ENCODE measurements at places on chromosomes 7 and 10.

- DNase-seq, result no peak
Observed at GRCh38 chr7:19247017-19247416, 101.8 kb upstream of the FERD3L start.

DNA sequence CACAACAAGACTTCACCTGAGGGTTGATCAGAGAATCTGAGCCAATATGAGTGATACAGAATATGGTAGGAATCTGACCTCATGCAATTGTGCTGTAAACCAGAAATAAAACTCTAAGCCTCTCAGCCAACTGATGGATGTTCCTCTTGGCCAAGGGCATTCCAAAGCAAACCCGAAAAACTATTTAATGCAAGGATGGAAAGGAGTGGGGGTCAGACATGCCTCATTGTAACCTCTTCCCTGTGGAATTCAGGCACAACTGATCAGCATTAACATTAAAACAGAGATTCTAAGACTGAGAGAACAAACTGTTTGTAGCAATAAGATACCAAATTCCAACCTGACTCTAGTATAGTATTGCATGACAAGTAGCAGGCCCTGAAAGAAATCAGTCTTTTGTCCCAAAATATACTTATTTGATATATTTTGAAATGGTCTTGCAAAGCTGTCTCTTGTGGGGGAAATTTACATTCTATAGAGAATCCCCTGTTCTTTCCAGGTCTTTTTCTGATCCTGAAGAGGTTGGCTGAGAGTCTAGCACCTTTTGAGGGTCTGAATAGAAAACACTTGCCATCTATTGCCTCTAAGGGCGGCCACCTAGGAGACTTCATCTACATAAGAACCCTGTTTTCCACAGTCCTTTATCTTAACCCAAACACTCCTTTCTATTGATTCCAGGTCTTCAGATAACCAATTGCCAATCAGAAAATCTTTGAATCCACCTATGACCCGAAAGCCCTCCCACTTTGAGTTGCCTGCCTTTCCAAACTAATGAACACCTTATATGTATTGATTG, 50.4 kb upstream of the WDR11 start:
- DNase-seq, result no peak

DNA sequence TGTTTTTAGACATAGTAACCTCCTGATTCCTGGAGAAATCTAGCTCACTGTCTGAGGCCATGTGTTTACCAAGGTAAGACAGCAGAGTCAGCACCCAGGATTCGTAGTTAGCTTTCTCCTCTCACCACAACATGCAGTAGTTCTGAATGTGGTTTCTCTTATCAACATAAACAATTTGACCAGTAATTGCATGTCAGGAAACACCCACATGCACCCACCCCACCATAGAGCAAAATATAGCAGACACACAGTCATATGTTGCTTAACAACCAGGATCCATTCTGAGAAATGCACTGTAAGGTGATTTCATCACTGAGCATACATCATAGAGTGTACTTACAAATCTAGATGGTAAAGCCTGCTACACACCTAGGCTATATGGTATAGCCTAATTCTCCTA, 1004.0 kb downstream of the ANKRD7 start:
- DNase-seq, result no peak

DNA sequence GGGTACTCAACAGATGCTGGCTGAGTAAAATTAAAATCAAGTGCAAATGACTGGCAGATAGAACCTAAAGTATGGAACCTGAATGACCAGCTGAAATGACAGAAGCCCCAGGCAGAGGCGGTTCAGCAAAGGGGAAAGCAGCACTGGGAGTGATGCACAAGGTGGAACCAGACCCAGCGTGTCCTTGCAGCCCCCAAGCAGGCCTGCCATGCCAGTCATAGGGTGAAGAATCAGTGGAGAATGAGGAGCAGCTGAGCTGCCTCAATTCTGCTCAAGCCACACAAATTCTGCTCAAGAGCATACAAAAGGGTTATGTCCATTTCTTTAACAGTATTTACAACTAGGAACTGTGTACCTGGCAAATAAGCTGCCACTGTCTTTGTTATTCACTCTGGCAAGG, 8.7 kb downstream of the ACTR1A start:
- DNase-seq, result no peak

DNA sequence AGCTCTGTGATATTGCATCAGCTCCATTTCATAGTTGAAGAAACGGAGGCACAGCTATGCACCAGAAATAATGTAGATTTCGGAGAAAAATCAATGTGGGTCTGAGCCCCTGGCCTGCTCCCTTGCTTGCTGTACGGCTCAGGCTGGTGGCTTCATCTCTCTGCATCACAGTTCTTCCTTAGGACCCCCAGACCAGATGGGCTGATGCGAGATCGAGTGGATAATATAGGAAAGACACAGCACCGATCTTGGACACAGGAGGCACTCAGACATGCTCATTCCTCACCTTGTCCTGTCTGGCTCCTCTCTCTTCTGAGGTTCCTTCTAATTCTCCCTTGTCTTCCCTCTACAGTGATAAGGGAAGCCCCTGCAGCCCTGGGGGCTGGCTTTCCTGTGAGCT, 365.9 kb upstream of the ZMIZ1 start:
- no peak for DNase-seq

DNA sequence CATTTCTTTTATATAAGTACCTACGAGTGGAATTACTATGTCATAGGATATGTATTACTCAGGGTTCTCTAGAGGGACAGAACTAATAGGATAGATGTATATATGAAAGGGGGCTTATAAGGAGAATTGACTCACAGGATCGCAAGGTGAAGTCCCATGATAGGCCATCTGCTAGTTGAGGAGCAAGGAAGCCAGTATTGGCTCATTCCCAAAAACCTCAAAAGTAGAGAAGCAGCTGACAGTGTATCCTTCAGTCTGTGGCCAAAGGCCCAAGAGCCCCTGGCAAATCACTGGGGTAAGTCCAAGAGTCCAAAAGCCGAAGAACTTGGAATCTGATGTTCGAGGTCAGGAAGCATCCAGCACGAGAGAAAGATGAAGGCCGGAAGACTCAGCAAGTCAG, 59.8 kb downstream of the GALNT17 start:
- no peak for DNase-seq

GRCh38 chr10:7891634-7892033, 73.3 kb downstream of the TAF3 start:
- no peak for DNase-seq

- no peak for DNase-seq
Observed at GRCh38 chr7:45359776-45360175, 202.2 kb downstream of the RAMP3 start.

GRCh38 chr7:51543801-51544553, 227.4 kb upstream of the COBL start:
- DNase-seq, result no peak

GRCh38 chr7:5665094-5666025, 116.1 kb downstream of the RNF216 start:
- peak; percentile 78 for DNase-seq

- DNase-seq, result no peak
Observed at GRCh38 chr7:148704970-148705369, 6.3 kb downstream of the CUL1 start.

DNA sequence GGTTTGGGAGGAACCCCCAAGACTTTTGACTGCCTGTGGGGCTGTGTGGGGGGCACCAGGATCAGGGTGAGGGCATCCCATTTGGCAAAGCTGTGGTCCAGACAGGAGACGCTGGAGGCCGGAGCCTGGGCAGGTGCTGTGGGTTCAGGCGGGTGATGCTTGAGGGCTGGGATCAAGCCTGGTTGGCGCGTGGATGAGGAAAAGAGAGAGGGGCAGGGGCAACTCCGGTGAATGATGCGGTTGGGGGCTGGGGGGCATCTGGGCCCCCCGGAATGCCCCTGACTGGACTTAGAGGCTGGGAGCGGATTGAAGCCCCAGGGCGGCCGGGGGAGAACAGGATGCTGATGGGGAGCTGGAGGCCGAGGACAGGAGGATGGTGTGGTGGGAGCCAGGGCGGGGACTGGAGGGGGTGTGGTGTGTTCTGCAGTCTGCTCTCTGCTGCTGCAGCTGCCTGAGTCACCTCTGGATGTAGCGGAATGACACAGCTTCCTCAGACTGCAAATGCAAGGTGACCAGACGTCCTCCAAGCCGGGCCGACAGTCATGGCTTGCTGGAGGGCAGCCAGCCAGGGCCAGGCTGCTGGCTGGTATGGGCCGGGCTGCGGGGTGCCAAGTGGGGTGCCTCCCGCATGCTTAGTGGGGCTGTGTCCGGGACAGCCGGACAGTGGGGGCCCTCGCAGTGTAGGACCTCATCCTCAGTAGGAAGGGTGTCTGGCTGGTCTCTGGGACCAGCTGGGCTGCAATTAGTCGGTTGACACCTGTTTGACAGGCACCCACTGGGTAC, 3.2 kb downstream of the MAFK start:
- peak; percentile 95 for DNase-seq

- DNase-seq, result no peak
Observed at GRCh38 chr7:24406053-24406788, 122.2 kb downstream of the NPY start.

DNA sequence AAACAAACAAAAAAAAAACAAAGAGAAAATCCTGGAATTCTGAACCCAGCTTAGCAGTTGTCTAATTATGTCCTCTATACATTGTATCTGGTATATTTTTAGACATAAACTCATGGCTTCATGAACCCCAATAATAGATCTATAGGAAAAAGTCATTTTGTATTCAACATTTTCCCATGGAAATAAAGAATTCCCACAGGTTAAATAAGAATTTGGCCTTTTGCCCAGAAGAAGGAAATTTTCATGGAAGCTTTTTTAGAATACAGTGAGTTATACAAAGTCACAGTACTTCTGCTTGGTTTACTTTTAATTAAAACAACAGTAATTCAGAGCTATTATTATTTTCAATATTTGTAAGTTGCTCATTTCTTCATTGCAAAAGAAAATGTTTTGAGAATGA, 2.1 kb upstream of the PRKG1 start:
- DNase-seq, result no peak

- DNase-seq, result peak; percentile 16
Observed at GRCh38 chr10:69352569-69353264, 64.0 kb downstream of the TACR2 start.

DNA sequence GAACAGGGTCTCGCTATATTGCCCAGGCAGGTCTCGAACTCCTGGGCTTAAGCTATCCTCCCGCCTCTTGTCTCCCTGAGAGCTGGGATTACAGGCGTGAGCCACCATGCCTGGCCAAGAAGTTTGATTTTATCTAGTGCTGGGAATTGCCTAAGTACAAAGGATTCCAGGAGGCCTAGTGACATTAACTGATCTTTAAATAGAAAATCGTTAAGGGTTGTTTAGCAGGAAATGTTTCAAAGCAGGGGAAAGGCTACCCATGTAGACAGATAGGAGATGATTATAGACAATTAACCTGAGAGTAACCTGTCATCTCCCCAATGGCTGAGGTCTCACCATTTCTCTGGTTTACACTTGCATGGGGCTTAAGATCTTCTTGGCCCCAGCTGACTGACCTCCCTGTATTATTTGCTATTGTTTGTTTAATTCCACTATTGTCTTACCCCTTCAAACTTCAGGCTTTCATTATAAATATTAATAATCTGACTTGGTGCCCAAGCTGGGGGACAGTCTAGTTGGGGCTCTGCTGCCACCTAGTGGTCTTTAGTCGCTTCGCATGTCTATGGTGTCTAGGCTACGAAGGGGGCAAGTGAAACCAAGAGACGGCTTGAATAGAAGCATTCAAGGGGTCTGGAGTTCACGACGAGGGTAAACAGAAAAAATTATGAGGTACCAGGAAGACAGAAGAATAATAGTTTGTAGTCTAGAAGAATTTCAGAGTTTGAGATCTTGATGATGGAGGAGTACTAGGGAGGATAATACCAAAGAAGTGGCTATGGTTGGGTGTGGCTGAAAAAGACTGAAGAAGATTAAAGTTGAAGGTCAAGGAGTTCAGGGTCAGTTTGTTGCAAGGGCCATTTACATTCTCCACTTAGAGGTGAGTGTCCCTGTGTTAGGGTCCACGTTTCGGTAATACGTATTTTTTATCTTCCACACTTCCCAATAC, 40.4 kb upstream of the BPGM start:
- peak; percentile 63 for DNase-seq

DNA sequence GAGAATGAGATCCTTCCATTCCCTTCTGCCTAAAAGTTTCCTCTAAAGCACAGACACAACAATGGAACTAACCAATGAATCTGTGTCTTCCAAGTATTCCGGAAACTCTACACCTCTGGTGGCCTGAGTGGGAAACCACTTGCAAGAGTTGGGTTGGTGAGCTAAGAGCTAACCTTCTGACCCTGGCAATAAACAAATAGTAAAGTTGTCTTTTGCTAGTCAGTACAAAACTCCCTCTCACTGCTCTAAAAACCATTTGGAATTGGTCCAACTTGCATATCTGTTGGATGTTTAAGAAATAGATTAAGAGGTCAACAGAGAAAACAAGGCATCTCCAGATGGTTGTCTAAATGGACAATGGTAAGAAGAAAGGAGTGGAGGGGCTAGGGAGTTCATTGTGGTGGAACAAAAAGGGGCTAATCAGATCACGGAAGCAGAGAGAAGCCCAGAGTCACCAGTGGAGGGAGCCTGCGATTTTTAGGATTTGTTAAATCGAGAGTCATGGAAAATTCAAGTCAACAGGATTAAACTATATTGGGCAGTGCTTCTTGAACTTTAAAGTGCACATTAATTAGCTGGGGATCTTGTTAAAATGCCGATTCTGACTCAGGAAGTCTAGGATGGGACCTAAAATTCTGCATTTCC, 192.3 kb downstream of the EVX1 start:
- no peak for DNase-seq

- DNase-seq, result no peak
Observed at GRCh38 chr7:26627891-26628341, 236.5 kb downstream of the SKAP2 start.

DNA sequence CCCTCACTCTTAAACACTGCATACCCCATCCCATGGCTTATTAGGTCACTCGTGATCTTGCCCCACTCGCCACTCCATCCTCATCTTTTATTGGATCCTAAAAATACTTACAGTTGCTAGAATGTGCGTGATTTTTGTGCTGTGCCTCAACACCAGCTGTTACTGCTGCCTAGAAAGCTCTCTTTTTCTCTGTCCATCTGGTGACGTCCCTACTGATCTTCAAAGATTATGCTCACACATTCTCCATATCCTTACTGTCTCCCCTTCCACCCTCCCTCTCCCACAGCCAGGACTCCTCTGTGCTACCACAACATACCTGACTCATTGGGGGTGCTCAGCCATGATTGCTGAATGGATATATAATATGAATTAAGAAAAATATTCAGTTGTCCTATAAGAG, 42.0 kb downstream of the CDK6 start:
- DNase-seq, result no peak

GRCh38 chr7:149205690-149206381, 10.5 kb downstream of the ZNF282 start:
- no peak for DNase-seq

DNA sequence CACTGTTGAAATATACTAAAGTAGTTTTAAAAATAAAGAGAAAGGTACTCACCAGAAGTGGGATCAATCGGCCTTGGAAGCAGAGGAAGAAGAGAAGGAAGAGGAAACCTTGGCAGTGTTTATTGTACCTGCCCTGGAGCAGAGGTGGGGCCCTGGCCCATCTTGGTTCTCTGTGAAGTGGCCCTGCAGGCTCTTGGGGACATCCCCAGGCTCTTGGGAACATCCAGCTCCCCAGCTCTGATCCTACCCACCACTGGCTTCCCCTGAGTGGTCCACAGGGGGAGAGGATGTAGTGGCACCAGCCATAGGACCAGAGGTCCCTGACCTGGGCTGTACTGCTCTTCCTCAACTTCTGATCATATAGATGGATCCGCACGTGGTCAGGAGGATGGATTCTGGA, 22.3 kb upstream of the RET start:
- DNase-seq, result no peak

All from kidney tubule cell (primary cell).